ENCODE measurements at places on chromosomes 12 and 14.

DNA sequence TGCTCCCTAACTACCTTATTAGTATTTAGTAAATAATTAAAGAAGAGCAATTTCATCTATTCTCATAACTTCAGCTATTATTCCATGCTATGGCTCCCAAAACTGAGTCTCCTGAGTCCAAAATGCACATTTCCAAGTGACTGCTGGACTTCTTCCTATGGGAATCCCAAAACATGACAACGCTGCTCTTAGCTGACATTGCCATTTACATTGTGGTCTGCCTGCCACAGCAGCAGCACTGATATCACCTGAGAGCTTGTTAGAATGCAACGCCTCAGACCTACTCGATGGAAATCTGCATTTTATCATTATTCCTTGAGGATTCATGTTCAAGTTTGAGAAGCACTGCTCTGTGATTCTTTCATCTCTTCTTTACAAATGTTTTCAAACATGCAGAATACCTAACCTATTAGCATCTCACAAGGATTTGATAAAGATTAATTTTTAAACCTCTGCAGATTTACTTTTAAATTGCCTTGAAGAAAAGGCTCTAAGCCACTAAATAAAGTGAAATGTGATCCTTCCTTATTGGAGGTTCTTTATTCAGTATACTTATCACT lies 77.7 kb downstream of the SEC23A start:
- no peak for DNase-seq

DNA sequence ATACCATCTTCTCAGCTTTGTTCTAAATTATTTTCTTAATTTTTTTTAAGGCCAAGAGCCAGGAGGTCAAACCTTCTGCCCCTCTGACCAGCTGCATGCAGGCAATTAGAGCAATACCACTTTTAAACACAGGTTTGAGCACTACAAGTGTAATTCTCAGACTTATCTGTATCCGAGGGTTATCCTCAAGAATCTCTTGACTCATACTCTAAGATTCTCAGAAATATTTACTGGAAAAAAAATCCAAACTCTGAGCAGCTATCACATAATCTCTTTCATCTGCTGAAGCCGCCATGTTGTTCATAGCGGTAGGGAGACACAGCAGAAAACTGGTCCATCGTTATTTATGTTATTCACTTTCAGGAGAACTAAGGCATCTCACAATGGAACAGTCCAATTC lies 27.4 kb upstream of the PTHLH start:
- DNase-seq = no peak

DNA sequence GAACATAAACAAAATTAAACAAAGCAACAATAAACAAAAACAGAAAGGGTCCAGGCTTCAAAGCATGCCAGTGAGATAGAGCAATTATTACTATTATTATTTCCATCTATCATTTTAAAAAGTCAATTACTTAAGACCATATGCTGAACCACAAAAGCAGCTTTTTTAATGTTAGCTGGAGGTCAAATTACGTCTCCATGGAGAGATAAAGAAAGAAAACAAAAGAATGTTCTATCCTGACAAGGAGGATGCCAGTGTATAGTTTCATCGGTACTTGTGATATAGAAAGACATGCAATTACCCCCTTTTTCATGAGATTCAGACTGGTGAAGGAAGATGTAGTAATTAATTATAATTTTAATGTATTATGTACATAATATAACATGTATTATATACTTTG lies 81.6 kb upstream of the DCN start:
- no peak for DNase-seq

DNA sequence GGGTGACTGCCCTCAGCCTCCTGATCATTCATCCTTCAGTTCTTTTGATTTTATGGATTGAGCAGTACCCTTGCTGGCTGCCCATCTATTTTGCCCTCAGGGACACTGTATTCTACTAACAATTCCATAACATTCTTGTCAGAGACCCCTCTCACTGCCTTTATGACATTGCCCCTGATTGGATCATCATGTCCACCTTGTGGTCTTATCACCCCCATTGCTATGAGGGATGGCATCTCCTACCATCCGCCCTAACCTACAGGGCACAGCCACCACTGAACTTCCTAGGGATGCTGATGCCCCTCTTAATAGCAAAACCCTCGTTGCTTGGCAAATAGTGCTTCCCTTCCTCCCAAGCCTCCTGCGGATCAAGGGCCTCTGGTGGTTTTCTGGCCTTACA lies 38.8 kb upstream of the HMGA2 start:
- DNase-seq = no peak

GRCh38 chr14:29900609-29901350 lies 26.9 kb downstream of the PRKD1 start:
- no peak for DNase-seq

DNA sequence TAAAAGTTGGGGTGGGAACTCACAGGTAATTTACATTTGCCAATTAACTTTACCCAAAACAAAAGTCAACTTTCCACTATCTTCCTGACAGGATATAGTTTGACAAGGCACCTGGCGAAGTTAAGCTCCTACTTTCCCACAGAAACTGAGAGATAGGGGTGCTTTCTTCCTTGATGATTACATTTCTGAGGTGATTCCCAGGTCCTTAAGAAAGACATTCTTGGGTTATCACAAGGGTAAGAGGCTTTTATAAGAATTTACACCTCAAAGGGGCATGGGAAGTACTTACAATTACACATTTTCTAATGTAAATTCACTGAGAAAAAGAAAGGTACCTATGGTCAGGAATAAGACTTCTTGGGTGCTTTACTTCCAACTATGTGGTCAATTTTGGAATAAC lies 660.9 kb upstream of the MGAT4C start:
- no peak for DNase-seq

GRCh38 chr12:19312637-19313036 lies 126.7 kb upstream of the AEBP2 start:
- DNase-seq = no peak

- no peak for DNase-seq
These were observed 55.0 kb upstream of the NELL2 start for GRCh38 chr12:44930972-44931600.

DNA sequence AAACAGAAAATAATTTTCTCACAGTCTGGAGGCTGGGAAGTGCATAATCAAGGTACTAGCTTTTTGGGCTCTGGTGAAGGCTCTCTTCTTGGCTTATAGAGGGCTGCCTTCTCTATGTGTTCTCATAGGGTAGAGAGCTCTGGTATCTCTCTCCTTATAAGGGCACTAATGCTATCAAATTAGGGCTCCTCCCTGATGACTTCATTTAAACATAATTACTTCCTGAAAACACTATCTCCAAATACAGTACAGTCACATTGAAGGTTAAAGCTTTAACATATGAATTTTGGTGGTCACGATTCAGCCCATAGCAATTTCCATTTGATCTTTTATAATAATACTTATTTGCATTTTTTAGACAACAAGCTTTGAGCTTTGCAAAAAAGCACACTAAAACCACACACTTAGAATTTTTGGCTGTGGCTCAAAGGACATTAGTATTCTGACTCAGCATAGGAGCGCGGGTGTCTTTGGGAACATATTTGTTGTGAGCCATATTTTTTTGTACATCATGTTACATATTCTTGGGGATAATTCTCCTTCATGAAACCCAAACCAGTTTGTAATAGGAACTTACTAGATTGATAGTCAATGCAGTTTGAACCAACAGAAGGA lies 808.1 kb upstream of the FBXO33 start:
- no peak for DNase-seq
